Left cardiac atrium (tissue), 4 donors: ENCODE measurements at places on chromosomes 1 and 21.

GRCh38 chr1:37998913-37999429, 6.3 kb downstream of the FHL3 start:
- DNase-seq: no peak

- no peak for DNase-seq
Measured at GRCh38 chr1:2087766-2088165, 37.6 kb downstream of the PRKCZ start.

DNA sequence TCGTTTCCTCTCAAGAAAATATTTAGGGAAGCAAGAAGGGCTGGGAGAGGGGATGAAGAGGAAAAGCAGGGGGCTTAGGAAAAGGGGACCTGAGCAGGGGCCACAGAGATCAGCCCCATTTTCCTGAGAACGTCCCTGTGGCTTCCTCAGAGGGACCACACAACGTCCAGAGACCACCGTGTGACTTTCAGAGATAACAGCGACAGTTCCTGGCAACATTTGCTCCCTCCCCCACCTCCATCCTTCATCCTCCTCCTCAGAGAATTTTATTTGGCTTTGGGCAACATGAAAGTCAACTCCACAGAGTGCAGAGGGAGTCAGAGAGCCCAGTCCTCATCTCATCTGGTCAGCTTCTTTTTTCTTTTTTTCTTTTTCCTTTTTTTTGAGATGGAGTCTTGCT, 50.9 kb downstream of the RUNX1 start:
- DNase-seq: no peak

DNA sequence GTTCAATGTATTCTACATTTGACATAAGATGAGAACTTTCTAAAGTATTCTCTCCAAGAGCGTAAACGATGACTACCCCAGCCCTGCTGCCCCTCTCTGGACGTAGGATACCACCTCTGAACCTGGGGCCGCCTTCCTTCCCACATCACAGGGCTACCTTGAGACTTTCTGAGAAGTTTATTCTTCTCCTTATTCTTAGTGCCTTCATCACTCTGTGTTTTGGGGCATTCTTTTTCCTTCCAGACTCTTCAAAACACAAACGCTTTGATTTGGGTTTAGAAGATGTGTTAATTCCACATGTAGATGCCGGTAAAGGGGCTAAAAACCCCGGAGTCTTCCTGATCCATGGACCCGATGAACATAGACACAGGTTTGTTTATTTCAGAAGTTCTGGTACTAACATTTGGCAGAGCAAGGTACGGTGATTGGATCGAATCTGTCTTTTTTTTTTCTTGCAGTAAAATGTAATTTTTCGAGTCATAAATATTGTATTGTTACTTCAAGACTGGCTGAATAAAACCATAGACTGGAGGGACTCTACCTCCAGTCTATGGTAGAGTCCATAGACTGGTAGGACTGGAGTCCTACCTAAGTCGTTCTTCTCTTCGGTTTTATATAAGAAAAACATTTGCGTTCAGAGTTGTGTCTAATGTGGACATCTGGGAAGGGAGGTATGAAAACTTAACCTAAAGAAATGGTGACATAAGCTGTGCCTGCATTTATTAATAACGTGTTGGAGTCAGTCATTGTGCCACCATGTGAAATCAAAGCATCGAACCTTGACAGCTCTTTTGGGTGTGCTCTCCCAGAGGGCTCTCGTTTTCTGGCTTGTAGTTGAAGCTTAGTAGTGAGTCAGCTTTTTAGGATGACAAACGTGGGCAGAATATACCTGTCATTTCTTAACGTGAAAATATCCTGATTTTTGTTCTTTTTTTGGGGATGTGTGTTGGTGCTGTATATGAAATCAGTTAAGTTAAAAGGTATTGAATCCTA, 1.2 kb downstream of the MAN1A2 start:
- DNase-seq: no peak

GRCh38 chr1:209207701-209208286, 375.7 kb upstream of the CAMK1G start:
- peak; percentile 74 for DNase-seq

DNA sequence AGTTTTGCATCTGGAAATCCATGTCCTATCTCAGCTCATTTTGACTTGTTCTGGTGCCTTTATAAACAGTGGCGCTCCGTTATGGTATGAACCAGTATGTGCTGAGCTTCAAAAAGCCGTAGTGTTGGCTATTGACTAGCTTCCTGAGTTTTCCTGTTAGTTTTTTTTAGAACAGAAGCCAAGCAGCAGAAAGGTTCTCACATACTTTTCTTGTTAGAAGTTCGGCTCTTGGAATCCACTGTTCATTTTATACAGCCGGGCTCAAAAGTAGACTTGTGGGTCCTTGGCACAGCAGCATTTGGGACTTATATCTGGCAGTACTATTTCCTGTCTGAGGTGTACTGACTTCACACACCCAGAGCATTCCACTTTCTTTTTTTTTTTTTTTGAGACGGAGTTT, 63.8 kb downstream of the TBCE start:
- no peak for DNase-seq

DNA sequence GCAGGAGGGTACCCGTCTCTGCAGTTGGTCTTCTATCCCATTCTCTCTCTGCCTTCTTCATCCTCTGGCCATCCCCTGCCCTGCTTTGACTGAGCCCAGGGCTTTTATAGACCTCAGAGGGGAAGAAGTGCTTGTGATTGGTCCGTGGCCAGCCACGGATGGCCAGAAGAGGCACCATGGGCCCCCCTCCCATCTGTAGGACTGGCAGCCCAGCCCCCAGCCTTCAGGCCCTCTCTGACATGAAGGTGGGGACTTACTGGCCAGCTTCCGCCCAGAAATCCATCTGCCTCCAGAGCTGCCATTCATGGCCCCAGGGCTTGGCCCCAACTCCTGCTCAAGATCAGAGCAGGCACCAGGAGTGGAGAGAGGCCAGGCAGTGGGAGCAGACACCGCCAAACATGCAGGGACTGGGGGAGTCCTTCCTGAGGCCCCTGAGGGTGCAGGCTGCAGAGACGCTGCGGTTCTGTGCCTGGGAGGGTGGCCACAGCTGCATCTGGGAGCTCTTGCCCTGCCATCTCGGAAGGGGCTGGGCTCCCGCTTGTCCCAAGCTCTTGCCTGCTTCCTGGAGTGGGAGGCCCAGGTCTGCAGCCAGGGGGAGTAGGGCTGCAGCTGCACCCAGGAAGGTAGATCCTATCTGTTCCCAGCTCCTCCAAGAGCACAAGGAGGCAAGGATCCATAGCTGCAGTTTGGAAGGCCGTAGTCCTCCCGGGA, 698.6 kb upstream of the B3GALT2 start:
- no peak for DNase-seq

DNA sequence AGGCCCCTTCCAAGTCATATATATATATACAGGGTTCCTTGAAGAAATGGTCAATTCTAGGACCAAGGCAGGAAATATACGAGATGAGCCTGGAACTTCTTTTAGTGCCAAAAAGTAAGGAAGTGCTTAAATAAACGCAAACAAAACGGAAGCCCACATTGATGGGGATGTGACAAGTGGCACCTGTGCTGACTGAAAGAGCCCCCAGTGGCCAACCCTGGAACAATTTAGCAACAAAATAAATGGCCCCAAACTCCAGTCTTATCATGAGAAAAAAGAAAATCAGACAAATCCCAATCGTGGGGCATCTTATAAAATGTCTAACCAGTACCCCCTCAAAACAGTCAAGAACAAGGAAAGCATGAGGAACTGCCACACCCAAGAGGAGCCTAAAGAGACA, 17.7 kb downstream of the PLA2G5 start:
- no peak for DNase-seq

DNA sequence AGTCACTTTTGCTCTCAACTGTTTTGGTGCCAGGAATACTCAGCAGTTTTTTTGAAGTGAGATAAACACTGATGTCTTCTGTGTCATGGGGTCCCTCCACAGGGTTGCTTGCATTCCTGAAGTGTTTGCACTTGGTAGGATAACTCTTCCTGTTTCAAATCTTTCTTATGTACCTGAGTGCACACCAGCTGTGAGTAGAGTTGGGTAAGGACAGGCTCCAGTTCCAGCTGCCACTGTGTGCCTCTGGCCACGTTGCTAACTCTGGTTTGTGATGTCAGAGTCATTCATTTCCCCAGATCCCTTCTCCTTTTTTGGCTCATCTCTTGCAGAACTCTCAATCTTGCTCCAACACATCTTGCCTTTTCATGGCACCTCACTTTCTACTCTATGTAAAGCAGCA, 356.3 kb upstream of the B3GALT2 start:
- DNase-seq: no peak

GRCh38 chr1:86829321-86829720, 84.6 kb downstream of the SELENOF start:
- no peak for DNase-seq

- DNase-seq: peak; percentile 58
Measured at GRCh38 chr1:154431586-154432373, 26.6 kb downstream of the IL6R start.

GRCh38 chr1:178541829-178542553, 29.1 kb downstream of the TEX35 start:
- DNase-seq: peak; percentile 54

- no peak for DNase-seq
Measured at GRCh38 chr1:167916766-167917511, 3.0 kb upstream of the ADCY10 start.

GRCh38 chr1:201556841-201557571, 18.1 kb downstream of the NAV1 start:
- DNase-seq: no peak

GRCh38 chr1:10253149-10253548, 42.8 kb downstream of the KIF1B start:
- DNase-seq: no peak
